Right cardiac atrium (tissue), 5 donors: ENCODE measurements at places on chromosomes 7 and 10. TPM values are rescaled to one million over a fixed set of nuclear protein-coding genes. Genes with fewer than 3 reads are reported as not detected.

Gene CYP2C19
- 0.05 TPM for polyA plus RNA-seq

Gene GPNMB
- polyA plus RNA-seq: 113 TPM

Gene C7orf57
- not detected for polyA plus RNA-seq

Gene TRIM50
- 0.07 TPM for polyA plus RNA-seq

Gene TMEM130
- 0.11 TPM for polyA plus RNA-seq

Gene GCC1
- polyA plus RNA-seq: 3.7 TPM

Gene TAS2R41
- not detected for polyA plus RNA-seq

Gene GCK
- 17.4 TPM for polyA plus RNA-seq

Gene KCNH2
- 132 TPM for polyA plus RNA-seq

Gene DRGX
- not detected for polyA plus RNA-seq

Gene THSD7A
- 0.34 TPM for polyA plus RNA-seq

Gene OR2A7
- polyA plus RNA-seq: 0.45 TPM

Gene PGAM2
- polyA plus RNA-seq: 2,530 TPM

Gene LFNG
- 6.0 TPM for polyA plus RNA-seq

Gene KCND2
- polyA plus RNA-seq: 0.02 TPM

Gene ACSM6
- polyA plus RNA-seq: not detected

Gene MUC3A
- 0.63 TPM for polyA plus RNA-seq

Gene ARHGEF5
- polyA plus RNA-seq: 1.9 TPM

Gene AKR1D1
- polyA plus RNA-seq: not detected

Gene GRM3
- 0.05 TPM for polyA plus RNA-seq

Gene LEP
- 1.4 TPM for polyA plus RNA-seq

Gene LAMTOR4
- 193 TPM for polyA plus RNA-seq

Gene CALHM3
- not detected for polyA plus RNA-seq

Gene SOSTDC1
- 9.5 TPM for polyA plus RNA-seq

Gene OPALIN
- polyA plus RNA-seq: not detected

Gene SUN3
- not detected for polyA plus RNA-seq

Gene PDSS1
- 6.4 TPM for polyA plus RNA-seq

Gene CDHR1
- 3.6 TPM for polyA plus RNA-seq

Gene DNAJC1
- polyA plus RNA-seq: 14.0 TPM

Gene SLC26A5
- polyA plus RNA-seq: 0.07 TPM

Gene SPAM1
- not detected for polyA plus RNA-seq

Gene EPHA1
- 0.02 TPM for polyA plus RNA-seq

Gene NXPH1
- polyA plus RNA-seq: not detected

Gene RAMP3
- polyA plus RNA-seq: 58.4 TPM

Gene HKDC1
- polyA plus RNA-seq: 0.05 TPM

Gene UTF1
- polyA plus RNA-seq: not detected

Gene EMX2
- 1.00 TPM for polyA plus RNA-seq

Gene ZPBP
- polyA plus RNA-seq: not detected
